ENCODE measurements at places on chromosomes 3 and 15.

DNA sequence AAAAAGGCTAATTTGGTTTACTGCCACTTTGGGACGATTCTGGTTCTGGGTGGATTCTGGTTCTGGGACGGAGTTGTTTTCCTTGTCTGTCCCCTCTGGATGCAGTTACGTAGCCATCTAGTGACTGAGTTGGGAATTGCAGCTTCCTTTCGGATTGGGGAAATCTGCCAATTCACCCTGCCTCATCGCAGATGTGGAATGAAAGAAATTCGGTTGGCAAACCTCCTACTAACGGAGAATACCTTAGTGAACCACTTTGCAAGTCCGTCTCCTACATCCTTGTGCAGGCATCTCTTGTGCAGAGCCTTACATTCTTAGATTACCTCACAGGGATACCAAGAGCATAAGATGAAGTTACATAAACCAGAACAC lies 31.5 kb upstream of the AP4E1 start:
- DNase-seq, result peak; percentile 85

DNA sequence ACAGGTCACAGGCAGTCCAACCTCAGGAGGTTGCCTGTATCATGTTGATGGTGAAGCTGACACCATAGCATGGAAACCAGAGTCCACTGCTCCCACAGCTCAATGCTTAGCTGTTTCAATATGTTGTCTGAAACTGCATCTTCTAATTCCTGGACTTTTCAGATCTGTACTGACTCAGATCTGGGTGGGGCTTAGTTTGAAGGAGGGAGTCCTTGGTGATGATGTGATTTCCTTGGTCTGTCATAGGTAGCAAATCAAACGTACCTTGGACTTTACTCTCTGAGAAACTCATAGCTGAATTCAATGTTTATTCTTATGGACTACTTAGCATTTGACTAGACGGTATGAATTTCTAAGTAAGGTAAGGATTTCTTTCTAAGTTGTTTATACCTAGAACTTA lies at the start of gene HHLA2:
Gene HHLA2 (plus strand): TSS at position 310 of the 400 bp plus-strand sequence. CDS start 55,266 bp downstream, outside the sequence.
- DNase-seq, result no peak

DNA sequence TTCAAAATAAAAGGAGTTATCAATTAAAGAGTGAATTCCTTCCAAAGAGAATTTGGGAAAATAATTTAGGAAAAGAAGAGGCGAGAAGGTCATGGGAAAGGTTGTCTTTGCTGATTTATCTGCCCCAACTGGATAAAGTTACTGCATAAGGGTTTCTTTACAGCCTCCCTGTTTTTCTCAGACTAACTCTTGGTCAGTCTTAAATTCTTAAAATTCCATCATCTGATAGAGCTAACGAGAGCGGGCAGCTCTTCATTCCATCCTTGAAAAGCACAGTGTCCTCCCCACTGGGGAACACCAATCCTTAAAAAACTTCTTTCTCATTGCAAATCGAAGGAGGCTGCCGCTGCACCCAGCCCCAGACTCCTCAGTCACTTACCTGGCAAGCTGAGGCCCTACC lies 107.2 kb downstream of the PGPEP1L start:
- DNase-seq, result peak; percentile 79

- peak; percentile 16 for DNase-seq
Measured at GRCh38 chr15:64096668-64097384, 1.0 kb downstream of the SNX1 start.

DNA sequence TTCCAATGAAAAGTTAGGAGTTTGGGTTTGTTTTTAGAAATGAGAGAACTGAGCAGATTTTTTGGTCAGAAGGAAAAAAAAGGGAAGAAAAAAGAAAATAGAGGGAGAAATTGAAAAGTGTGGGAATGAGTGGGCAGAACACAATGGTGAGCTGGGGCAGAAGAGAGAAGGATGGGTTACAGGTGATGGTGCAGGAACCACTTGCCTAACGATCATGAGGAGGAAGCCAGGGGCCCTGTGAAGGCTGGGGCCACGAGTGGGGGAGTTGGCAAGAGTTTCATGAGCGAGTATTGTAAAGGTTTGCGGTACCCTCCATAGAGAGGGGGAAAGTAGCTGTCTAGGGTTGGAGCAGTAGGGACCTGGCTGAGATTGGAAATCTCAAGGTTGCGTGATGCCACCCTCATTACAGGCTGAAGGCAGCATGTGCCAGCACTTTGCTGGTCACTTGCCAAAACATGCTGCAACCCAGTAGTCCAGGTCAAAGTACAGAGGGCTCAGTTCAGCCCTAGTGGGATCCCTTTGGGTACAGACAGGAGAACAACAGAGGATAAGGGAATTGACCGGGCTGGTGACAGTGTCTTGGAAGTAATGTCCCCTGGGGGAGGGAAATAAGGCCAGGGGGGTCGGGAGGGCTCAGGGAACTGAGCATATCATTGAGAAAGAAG lies 6.6 kb downstream of the IVD start:
- no peak for DNase-seq

DNA sequence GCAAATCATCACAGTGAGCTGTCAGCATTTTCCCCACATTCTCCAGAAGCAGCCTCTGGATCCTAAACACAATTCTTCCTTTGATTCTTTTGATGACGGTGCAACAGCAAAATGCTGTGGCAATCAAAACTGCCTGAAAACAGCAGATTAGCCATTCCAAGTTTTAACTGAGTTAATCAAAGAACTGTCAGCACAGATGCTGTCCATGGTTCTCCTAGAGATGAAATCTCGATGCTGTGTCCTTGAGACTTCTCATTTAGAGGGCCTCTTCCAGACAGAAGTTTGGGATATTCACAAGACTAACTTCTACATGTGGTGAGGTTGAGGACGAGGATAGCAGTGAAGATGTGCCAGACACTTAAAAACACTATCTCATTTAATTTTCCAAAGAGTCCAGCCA lies 50.4 kb upstream of the GYG1 start:
- DNase-seq, result no peak

DNA sequence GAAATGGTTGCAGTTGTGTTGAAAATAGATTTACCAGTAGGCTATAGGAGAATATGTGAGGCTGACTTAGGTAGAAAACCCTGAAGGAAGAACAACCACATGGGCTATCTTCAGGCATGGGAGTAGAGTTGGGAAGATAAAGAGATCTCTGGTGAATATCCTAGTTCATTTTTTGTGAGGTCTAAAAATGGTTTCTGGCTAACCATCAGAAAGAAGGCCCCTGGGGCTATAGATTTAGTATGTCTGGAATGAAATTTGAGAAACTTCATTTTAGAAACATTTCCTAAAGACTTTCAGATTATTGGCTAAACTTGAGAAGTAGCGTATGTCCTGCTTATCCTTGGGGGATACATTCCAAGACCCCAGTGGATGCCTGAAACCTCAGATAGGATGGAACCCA lies 148.2 kb downstream of the NAALADL2 start:
- DNase-seq, result peak; percentile 38

GRCh38 chr15:41559239-41559782 lies 299 bp downstream of the TYRO3 start:
- DNase-seq, result no peak

- no peak for DNase-seq
Measured at GRCh38 chr3:47813551-47814177, 10.7 kb downstream of the DHX30 start.

- DNase-seq, result no peak
Measured at GRCh38 chr3:195208183-195208582, 62.8 kb downstream of the XXYLT1 start.

GRCh38 chr15:73240866-73241499 lies 127.8 kb downstream of the HCN4 start:
- peak; percentile 58 for DNase-seq

- DNase-seq, result peak; percentile 91
Measured at GRCh38 chr15:67146875-67147381, 81.5 kb downstream of the SMAD3 start.

GRCh38 chr15:55770806-55771205 lies 27.9 kb upstream of the PRTG start:
- DNase-seq, result no peak

DNA sequence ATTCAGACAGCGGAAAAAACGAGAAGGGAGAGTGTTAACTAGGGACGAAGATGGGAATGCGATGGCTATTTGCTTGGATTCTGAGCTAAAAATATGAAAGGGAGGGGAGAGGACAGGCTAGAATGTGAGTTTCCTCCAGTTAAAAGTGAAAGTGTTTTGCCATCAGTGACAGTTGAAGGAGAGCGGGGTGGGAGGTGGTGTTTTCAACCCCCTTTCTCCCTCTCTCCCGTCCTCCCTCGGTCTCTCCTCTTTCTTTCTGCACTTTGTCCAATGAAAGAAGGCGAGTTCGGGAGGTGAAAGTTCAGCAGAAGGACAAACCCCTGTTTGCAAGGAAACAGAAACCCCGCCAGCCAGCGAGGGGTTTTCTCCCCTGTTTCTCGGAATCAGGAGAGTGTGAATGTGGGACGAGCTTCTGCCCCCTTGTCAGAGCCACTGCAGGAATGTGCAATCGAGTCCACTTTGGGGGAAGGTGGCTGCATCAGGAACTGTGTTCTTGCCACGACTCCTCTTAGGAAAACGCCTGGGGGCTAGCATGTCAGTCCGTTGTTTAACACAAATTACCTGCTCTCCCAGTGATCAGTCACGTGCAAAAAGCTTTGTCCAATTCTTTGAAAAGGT lies 975 bp upstream of the FOXP1 start:
- peak; percentile 76 for DNase-seq

- DNase-seq, result peak; percentile 40
Measured at GRCh38 chr3:49362561-49362960, 4.4 kb upstream of the GPX1 start.

DNA sequence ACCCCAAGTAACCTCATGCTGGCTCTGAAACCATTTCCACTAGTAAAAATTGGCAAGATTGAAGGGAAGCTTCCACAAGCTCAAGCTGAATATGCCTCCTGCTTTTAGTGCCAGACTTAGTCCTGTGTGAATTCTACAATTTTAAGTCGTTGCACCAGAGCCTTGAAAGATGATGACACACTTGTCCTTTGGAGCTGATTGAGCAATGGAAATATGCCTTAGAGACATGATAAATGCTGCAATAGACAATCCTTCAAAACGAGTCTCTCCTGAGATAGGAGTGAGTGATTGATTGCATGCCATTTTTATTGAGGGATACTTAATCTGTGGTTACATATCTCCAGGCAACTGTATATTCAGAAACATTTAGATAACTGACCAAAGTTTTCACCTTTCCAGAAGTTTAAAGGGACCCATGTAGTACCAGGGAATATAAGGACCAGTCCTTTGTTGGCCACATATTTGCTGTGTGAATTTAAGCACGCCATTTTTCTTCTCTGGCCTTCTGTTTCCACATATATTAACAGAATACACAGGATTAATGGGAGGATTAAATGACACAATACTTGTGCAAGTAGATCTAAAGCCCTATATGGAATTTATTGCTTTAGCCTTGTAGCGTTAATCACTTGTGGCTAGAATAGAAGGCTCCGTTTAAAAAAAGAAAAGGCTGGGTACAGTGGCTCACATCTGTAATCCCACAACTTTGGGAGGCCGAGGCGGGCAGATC lies 65.1 kb downstream of the PPARG start:
- no peak for DNase-seq

- DNase-seq, result no peak
Measured at GRCh38 chr15:77067691-77068367, 3.1 kb downstream of the TSPAN3 start.

DNA sequence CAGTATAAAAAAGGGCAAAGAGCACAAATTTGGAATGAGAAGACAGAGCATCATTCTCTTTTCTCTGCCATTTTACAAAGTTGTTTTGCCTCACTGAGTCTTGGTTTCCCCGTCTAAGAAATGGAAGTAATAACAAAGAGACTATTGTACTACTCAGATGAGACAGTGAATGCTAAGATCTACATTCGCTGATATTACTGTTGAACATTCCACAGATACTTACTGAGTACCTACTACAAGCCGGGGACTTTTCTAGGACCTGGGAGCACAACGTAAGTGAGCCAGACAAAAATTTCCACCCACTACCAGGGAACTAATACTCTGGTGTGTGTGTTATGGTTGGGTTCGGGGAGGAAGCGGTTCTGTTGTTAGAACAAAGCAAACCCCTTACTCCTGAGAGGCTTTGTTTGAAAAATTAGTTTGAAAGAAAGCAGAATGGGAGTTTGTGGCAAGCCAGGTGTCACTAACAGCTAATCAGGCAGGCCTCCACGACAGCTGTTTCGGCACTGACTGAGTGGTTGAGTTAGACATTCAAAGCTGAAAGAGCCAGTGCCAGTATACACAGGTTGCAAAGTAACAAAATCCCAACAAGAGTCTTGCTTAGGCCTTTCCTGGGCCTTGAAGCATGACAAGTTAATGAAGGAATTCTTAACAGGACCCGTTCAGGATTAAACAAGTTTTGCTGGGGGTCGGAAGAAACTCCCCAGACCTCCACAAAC lies 458.3 kb downstream of the EDEM1 start:
- no peak for DNase-seq

GRCh38 chr3:55659701-55660100 lies 172.6 kb upstream of the WNT5A start:
- DNase-seq, result no peak

GRCh38 chr3:177932750-177933660 lies 603.2 kb upstream of the KCNMB2 start:
- DNase-seq, result peak; percentile 63

All from fibroblast of skin of back (primary cell).